NCI-H510A treated with DMSO at 0.1 percent for 48 hours (cell line): ENCODE measurements at places on chromosomes 16 and 17.

GRCh38 chr17:50059256-50059655 lies 3.3 kb downstream of the ITGA3 start:
- DNase-seq, result no peak

- DNase-seq, result no peak
Measured at GRCh38 chr16:23453338-23454052, 506 bp upstream of the COG7 start.

DNA sequence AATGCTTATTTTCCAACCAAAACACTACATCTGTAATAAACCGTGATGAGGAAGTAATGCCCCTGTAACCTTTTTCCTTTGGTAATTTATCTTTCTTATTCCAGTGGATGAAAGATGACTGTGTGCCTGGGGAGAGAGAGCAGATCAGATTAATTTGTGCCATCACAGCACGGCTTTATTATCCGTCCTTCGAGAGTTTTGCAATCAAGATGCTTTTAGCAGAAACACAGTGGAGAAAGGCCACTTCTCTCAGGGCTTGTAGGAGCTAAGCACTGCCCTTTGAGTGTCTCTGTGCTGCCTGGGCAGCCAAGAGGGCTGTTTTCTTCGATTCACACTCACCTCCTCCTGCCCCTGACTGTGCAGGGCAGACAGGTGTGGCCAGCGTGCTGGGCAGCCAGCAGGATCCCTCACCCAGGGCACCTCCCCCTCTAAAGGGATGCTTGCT lies 190.2 kb downstream of the PRKCA start:
- peak; percentile 63 for DNase-seq

DNA sequence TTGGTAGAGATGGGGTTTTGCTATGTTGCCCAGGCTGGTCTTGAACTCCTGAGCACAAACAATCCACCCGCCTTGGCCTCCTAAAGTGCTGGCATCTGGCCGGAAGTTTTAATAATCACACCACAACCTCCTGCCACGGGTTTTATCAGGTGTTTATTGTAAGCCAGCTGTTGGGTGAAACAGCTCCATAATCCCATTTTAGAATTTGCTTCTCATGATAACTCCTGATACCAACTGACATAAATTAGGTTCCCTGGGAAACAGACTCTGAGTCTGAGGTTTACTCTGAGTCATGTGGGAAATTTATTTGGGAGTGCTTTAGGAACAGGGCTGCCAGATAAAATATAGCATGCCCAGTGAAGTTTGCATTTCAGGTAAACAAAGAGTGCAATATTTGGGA lies 122.6 kb upstream of the MED13 start:
- no peak for DNase-seq

GRCh38 chr17:41932816-41933389 lies 2.5 kb downstream of the ODAD4 start:
- no peak for DNase-seq

- DNase-seq, result no peak
Measured at GRCh38 chr17:13477180-13477611, 124.5 kb downstream of the HS3ST3A1 start.
